SJSA1 (cell line): ENCODE measurements at places on chromosomes 16 and 17. TPM values are rescaled to one million over a fixed set of nuclear protein-coding genes. Genes with fewer than 3 reads are reported as not detected.

Gene RDM1
- total RNA-seq: 0.11 and 0.50 TPM in 2 replicates

Gene KRTAP4-3
- total RNA-seq: not detected in 2 replicates

Gene KRT20
- not detected in 2 replicates for total RNA-seq

Gene RAB11FIP4
- 2.5 and 11.7 TPM in 2 replicates for total RNA-seq

Gene SMIM22
- not detected in 2 replicates for total RNA-seq

Gene CALB2
- 50.4 and 55.0 TPM in 2 replicates for total RNA-seq

Gene PLXDC1
- not detected in 2 replicates for total RNA-seq

Gene NPTX1
- total RNA-seq: 0.32 TPM in 1 of 2 replicates, not detected in the other

Gene KIF19
- not detected in 2 replicates for total RNA-seq
